Cerebellar nuclear complex (tissue), 1 donor: ENCODE measurements at places on chromosomes 11 and 22.

DNA sequence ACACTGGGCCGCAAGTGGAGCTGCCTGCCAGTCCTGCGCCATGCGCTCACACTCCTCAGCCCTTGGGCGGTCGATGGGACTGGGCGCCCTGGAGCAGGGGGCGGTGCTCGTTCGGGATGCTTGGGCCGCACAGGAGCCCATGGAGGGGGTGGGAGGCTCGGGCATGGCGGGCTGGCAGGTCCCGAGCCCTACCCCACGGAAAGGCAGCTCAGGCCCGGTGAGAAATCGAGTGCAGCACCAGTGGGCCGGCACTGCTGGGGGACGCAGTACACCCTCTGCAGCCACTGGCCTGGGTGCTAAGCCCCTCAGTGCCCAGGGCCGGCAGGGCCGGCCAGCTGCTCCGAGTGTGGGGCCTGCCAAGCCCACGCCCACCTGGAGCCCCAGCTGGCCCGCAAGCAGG lies 328.7 kb upstream of the LRRC4C start:
- no peak for DNase-seq

DNA sequence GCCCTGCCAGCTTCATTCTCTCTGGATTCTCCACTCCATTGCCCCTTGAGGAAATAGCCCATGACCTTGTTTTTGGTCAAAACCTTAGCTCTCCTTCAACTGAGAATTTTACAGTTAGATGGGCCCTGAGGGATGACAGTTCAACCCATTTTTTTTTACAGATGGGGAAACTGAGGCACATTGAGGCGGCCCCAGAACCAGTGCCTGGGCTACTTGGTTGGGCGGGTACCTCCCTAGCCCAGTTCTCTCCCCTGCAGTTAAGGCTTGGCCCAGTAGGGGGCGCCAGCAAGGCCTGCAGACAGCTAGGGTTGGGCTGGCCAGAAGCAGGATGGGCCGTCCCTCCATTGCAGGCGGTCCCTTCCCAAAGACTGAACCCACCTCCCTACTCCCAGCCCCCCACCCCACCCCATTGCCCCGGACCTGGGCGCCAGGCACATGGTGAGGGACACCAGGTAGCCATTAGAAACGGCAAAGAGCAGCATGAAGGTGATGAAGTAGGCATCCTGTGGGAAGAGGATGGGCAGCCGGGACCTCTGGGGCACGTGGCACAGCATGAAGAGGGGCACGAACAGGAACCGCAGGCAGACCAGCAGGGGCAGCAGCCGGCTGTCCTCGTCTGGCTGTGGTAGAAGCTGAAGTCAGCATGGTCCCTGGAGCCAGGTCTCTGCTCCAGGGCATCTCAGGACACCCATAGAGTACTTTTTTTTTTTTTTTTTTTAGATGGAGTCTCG lies 7.6 kb downstream of the SLC29A2 start:
- DNase-seq, result no peak

GRCh38 chr11:90465553-90465952 lies 242.7 kb upstream of the CHORDC1 start:
- DNase-seq, result no peak

DNA sequence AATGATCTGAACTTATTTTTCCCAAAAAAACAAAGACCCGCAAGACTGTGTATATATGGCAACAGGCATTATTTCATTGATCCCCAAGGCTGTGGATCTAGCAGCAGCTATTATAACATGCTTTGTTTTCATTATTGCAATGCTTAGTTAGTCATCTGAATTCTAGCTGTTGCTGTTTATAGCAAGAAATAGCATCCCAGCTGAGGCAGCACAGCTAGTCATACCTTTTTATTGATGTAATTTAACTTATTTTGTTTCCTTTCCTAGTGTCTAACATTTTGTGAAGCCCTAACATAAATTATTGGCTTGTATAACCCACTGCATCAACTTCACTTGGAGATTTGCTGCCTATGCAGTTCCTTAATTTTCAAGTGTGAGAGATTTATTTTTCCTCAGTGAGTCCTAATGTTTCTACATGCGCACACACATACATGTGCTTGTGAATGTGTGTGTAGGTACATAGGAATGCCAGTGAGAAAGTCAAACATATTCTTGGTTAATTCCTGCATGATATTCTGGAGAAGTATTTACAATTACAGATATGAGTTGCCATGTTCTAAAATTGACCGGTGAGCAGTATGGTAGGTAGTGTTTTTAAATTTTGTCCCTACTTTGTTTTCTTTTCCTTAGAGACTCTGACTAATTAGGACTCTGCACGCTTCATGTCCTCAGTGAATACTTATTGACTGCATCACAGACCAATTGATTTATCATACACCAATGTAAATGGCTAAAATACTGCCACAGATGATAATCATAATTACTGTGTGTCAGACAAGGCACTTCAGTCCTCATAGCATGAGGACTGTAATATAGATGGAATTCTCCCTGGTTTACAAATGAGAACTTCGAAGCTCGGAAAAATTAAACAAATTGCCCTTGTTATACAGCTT lies 119.3 kb downstream of the WNT11 start:
- DNase-seq, result no peak

GRCh38 chr22:30868663-30869385 lies 99.8 kb downstream of the MORC2 start:
- no peak for DNase-seq

GRCh38 chr11:123822599-123822998 lies 16.4 kb upstream of the OR6M1 start:
- no peak for DNase-seq

DNA sequence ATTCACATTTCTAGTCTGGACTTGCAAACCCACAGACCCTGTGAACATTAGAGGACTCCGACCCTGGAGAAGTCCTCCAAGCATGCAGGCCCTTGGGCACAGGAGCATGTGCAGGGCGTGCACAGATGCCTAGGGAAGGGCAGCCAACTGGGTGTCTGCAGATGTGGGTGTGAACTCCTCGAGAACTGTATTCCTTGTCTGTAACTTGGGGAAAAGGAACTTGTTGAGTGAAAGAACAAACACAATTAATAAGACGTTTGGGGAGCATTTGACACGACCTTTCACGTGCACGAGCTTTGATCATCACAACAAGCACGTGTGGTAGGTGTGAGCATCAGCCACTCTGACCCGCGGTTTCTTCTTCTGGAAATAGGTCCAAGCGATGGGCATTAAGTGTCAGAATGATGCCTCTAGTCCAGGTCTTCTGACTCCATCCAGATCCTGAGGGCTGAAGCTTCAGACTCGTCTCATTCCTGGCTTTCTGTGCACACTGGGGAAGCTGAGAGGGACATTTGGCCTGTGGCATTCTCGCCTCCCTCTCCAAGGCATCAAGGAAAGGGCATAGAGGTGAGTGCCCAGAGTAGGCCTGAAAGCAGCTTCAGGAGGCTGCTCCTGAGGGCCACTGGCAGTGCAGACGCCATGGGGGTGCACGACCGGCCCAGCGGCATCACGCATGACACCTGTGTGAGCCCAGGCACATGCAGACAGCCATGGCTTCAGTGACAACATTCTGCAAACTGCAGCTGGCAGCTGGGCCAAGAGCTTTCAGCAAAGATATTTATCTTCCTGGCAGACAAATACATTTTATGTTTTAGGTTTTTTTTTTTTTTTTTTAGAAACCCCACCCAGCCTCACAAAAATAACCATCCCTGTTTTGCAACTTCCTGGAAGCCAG lies 32.5 kb downstream of the ALX4 start:
- no peak for DNase-seq

- DNase-seq, result no peak
Observed at GRCh38 chr22:26889802-26890201, 232.4 kb downstream of the MIAT start.

DNA sequence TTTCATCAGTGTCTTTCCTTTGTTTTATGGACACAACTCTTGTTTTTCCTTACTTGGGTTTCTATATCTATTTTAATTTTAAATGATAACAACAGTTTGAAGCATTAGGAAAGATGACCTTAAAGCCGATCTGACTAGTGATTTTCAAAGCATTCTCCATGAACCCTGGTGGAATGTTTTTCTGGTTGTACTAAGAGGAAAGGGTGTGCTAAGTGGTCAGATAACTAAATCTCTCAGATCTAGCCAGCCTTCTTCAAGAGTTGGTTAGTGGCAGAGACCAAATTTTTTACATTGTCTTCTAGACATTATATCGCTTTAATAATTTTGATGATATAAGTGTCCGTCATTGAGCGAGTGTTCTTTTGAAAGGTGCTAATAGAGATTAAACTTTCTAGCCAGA lies 134.4 kb downstream of the METTL15 start:
- DNase-seq, result no peak

DNA sequence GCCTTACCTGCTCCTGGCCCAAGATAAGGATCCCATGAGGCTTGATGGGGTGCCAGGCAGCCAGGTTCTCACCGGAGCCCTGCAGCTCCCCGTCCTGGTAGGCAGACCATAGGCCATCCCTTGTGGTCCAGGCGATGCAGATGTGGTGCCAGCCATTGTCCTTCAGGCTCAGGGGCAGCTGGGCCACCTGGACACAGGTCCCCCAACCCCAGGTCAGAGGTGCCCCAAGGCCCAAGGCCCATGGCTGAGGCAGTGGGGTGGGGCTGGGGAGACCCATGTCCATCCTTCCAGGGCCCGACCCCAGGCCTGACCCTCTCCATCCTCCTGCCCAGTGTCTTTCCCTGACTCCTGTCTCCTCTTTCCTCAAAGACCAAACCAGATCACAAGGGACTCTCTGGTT lies 20.8 kb downstream of the NPTXR start:
- no peak for DNase-seq

- DNase-seq, result no peak
Observed at GRCh38 chr22:45506816-45507360, 4.2 kb downstream of the FBLN1 start.

DNA sequence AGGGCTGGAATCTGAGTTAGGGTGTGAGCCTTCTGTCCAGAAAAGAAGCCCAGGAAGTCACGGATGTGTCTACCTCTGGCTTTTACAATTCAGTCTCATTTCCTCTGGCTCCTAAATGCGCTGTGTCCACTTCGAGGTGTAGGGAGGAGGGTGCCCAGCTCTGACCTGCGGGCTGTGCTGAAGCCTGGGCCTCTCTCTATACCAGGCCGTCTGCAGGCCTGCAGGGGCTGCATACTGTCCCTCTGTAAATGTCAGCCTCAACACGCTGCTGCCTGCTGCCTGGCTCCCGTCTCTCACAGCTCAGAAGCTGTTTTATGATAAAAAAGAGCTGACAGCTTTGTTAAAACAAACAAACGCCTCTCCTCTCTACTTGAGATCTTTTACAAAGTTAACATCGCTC lies 14.5 kb downstream of the ARVCF start:
- DNase-seq, result no peak

DNA sequence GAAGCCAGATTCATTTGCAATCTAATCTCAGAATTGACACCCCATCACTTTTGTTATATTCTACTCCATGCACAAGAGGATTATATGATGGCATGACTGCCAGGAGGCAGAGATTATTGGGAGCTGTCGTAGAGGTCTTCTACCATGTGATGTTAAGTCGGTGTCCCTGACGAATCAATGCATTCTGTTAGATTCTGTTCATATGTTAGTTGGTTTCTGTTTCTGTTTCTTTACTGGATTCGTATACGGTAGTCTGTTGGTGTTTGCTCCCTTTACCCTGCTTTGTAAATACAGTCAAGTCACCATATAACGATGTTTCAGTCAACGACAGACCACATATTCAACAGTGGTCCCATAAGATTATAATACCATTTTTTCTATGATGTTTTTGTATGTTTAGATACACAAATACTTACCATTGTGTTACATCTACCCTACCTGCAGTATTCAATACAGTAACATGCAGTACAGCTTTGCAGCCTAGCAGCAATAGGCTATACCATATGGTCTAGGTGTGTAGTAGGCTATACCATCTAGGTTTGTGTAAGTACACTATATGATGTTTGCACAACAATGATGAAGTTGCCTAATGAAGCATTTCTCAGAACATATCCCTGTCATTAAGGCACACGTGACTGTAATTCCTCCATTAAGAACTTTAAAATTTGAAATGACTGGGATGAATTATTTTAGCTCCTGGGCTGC lies 22.8 kb upstream of the RASSF10 start:
- DNase-seq, result no peak

- DNase-seq, result no peak
Observed at GRCh38 chr11:96943970-96944369, 554.2 kb downstream of the JRKL start.

DNA sequence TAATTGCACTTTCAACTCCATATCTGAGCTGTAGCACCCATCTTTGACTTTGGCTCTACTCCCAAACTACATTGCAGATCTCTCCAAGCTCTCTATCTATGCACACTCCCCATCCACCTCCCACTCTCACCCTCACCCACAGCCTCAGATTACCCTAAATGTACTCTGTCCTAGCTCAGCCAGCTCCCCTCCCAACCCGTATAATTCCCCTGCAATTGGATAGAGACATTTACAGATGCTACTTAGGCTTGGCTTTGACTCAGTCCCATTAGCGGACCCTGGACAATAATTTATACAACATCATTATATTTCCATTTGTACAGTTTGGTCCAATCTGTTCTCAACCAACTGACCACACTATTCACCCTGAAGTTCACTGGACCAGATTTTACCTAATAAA lies 338.9 kb upstream of the ANO3 start:
- no peak for DNase-seq

DNA sequence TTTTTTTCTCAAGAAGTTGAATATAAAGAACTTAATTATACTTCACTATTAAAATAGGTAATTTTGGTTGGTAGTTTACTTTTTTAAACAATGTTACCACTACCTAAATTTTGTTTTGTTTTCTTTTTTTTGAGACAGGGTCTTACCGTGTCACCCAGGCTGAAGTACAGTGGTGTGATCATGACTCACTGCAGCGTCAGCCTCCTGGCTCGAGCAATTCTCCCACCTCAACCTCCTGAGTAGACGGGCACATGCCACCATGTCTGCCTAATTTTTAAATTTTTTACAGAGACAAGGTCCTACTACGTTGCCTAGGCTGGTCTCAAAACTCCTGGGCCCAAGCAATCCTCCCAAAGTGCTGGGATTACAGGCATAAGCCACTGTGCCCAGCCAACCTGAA lies 17.6 kb downstream of the SPCS2 start:
- no peak for DNase-seq

GRCh38 chr22:40004836-40005235 lies 10.1 kb downstream of the FAM83F start:
- no peak for DNase-seq

DNA sequence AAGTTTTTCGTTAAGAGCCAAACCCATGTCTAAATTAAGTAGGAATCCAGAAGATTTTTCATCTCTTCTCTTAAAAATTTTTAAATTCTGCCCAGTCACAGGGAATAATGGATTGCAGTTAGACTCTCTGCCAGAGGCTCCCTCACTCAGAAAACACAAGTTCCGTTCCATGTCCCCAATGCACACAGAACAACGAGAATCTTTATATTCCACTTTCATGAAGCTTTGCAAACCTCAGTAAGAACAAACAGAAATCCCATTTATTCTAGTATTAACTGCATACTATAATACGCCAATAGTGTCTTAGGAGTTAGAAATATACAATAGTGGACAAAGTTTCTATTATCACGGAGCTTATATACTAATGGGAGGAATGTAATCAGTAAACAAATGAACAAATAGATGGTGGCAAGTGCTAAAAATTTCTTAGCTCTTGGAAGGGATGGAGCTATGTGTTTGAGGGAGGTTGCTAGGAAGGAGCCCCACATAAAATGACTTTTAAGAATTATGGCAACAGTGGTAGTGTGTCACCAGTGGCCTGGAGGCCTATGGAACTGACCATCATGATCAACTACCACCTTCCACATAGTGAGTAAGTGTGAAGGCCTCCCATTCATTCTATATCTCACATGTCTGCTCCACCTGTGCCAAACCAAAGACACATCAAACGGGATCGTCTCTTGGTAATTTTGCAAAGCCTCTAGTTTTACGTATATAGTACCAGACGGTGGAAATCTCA lies 24.9 kb downstream of the PICALM start:
- no peak for DNase-seq
